ENCODE measurements at places on chromosomes 13 and 19.

DNA sequence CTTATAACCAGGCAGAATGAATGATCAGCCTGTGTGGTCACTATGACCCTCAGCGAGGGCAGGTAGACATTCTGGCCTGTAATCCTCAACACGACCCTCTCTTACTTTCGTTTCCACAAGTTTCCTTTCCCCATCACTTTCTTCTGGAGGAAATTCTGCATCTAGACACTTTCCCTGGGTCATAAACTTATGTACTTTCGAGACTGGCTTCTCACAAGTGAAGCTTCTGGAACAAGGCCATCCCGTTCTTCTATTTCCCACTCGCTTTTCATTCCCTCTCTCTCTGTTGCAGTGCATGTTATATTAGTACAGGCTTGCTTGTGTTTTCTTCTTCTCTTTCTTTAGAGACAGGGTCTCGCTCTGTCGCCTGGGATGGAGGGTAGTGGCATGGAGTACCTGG lies 23.1 kb upstream of the KL start:
- DNase-seq, result no peak

- no peak for DNase-seq
Observed at GRCh38 chr13:59497621-59498247, 666.0 kb downstream of the DIAPH3 start.

DNA sequence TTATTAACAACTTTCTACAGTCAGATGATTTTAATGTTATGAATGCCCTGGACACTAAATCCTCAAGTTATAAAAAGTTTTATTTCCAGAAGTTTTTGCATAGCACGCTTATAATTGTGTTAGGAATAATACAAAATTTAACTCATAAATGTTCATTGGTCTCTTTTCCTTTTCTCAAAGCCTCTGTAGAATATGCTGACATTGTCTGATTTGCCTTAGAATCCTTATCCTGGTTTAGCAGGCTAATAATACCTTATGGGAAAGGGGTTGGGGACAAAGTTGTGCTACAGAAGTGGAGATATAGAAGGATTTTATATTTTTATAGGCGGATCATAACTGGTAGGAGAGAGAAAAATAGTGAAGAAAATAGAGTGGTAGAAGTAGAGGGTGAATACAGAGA lies 1739.6 kb downstream of the OLFM4 start:
- DNase-seq, result no peak

DNA sequence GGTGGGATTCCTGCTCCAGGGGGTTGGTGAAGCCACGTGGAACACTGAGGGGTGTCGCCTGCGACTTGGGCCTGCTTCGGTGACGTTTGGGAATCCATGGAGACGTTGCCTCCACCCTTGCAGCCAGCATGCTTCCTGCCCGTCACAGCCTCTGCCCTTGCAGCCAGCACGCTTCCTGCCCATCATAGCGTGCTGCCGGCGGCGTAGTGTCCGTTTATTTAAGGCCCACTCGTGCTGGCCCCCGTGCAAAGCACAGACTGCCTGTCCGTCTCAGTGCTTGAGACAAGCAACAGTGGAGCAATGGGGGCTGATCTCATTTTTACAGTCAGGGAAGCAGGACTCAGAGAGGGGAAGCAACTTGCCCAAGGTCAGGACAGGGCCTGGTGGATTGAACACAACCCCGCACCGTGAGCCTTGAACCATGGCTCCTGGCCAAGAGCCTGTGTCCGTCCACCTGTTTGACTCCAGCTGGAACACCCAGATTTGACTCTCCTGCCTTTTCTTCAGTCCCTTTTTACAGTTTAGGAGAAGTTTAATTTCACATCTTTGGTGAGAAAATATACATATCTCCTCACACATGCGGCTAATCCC lies 149.6 kb downstream of the TEX29 start:
- DNase-seq, result no peak

DNA sequence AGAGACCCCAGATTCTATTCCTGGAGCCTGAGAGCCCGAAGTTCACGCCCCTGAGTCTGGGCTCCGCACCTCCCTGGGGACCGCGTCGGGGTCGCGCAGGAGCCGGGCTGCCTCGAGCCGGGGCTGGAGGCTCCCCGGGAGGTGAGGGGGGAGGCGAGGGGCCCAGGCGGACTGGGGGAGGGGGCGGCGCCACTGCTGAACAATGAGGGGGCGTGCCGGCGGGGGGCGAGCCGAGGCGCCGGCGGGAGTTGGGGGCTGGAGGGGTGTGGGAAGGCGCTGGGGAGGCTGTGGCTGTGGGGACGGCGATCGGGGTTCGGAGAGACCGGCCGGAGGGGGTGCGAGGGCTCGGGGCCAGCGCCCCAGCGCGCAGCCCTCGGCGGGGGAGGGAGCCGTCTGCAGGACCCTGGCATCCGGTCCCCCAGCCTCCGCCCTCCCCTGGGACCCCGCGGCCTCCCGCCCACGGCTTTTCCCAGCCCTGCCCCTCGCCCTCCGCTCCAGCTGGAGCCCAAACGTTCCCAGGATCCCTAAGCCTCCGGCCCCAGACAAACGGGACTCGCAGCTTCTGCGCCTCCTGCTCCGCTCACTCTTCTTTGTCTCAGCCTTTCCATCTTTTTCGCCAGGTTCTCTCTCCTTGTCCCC lies 922 bp downstream of the PLEKHG2 start:
- DNase-seq, result no peak

DNA sequence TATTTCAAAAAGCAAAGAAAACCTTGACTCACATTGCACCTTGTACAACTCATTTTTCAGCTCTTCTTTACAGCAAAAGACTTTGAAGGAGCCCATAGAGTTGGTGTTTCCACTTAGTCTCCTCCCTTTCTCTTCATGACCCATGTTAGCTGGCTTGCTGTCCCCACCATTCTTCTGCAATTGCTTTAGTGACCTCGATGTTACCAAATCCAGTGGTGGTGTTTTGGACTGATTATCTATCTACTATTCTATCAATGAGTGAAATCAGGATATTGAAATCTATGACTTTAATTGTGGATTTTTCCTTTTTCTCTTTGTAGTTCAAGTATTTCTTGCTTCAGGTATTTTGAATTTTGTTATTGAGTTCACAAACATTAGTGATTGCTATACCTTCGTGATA lies 197.3 kb downstream of the GPC5 start:
- DNase-seq, result no peak
